ENCODE measurements at places on chromosomes 2 and 18. TPM values are rescaled to one million over a fixed set of nuclear protein-coding genes. Genes with fewer than 3 reads are reported as not detected.
A peak's percentile ranks its signal among the peaks of the same experiment; 100 is the strongest.

DNA sequence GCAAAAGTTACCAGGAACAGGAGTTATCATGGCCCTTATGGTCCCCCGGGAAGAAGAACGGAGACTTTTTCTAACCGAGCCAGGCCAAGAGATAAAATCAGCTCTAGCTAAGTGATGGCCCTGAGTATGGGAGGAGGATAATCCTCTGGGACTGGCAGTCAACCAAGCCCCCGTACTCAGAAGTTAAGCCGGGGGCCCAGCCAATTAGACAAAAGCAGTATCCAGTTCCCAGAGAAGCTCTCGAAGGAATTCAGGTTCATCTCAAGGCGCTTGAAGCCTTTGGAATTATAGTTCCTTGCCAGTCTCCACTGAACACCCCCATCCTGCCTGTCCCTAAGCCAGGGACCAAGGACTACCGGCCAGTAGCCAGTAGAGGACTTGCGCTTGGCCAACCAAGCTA is 365.3 kb upstream of the TCF4 start:
- H3K4me3 ChIP-seq: no peak overlapping the region
- no peak for DNase-seq
- H3K27me3 ChIP-seq: no peaks in the 10 kb centered on the region

DNA sequence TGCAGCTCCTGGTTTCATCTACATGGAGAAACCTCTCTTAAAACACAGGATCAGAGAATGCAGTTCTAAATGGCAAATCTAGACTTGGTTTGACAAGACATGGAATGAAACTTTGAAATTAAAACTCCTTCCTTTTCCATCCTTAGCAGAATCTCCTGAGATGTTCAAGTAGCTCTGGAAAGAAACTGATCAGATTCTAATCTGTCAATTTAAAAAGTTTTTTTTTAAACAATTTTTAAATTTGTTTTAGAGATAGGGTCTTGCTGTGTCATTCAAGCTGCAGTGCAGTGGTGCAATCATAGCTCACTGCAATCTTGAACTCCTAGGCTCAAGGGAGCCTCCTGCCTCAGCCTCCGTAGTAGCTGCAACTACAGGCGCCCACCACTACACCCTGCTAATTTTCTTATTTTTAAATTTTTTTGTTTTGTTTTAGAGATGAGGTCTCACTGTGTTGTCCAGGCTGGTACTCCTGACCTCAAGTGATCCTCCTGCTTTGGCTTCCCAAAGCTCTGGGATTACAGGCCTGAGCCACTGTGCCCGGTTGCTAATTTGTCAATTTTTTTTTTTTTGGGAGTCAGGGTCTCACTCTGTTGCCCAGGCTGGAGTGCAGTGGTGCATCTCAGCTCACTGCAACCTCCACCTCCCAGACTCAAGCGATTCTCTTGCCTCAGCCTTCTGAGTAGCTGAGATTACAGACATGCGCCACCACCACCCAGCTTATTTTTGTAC is 216.7 kb downstream of the TGIF1 start:
- H3K36me3 ChIP-seq: no peaks in the 10 kb centered on the region
- no peak overlapping the region for H3K4me3 ChIP-seq
- peaks cover 2% of the 10 kb centered on the region for H3K27me3 ChIP-seq

LYPD6B gene
- not detected for total RNA-seq

GRCh38 chr2:226338825-226339224 is 460.8 kb downstream of the IRS1 start:
- no peaks in the 10 kb centered on the region for H3K27me3 ChIP-seq
- no peaks in the 10 kb centered on the region for H3K36me3 ChIP-seq
- H3K27ac ChIP-seq: no peak overlapping the region

DNA sequence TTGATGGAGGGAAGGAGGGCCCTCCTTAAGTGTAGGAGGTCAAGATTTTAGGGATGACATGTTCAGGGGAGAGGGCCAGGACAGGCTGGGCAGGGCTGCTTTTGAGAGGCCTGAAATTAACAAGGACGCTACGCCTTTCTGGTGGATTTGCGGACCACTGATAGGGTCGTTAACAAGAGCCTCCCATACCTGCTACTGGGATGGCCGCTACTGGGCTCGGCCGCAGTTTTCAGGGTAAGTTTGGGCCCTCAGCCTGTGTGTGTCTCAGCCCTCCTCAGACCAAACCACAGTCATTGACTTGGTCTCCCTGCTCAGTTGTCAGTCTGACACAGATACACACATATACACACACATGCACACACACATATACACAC is 180.9 kb downstream of the SMAD2 start:
- H3K4me1 ChIP-seq: peaks cover 11% of the 10 kb centered on the region
- H3K4me3 ChIP-seq: no peak overlapping the region
- no peaks in the 10 kb centered on the region for H3K36me3 ChIP-seq

GRCh38 chr2:172200495-172201085 is 97.9 kb upstream of the DLX2 start:
- H3K4me3 ChIP-seq: no peak overlapping the region
- DNase-seq: peak; percentile 34

DNA sequence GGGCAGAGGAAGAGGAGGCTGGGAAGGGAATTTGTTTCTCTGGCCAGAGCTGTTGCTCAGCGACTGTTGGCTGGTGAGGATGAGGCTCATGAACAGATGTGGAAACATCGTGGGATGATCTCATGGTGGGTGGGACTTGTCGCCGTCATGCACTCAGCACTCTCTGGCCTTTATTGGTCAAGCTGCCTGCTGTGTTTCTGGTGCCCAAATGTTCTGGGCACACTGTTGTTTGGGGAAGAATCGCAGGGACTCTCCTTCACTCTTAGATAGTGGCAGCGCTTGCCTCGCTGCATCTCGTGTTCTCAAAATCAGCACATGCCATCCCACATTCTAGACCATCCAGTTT is 145.6 kb downstream of the AGAP1 start:
- no peaks in the 10 kb centered on the region for H3K36me3 ChIP-seq
- DNase-seq: no peak
- H3K4me3 ChIP-seq: no peak overlapping the region
- H3K27me3 ChIP-seq: no peaks in the 10 kb centered on the region
- no peaks in the 10 kb centered on the region for H3K4me1 ChIP-seq

DNA sequence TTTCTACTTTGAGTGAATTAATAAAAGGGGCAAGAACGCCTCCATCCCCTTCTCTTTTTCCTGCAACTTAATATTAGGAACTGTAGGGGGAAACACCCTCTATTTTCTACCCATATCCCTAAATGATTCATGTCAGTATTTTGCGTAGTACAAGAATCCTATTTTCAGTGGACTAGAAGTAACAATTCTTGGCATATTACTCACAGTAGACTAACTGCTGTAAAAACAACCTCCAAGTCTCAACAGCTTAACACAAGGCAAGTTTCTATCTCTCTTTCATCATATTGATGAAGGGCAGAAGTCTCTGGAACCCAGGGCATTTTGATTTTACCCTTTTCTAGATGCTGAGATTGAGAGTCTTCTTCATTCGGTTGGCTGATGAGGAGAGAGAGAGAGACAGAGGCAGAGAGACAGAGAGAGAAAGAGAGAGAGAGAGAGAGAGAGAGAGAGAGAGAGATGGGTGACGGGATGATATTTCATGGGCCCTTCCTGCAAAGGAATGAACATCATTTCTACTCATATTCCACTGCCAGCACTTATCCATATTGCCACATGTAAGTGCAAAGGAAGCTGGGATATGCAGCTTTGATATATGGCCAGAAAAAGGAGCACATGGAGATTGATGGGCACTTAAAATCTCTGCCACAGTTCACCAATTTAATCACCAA is 481.6 kb downstream of the LPIN1 start:
- H3K27ac ChIP-seq: no peak overlapping the region
- no peaks in the 10 kb centered on the region for H3K27me3 ChIP-seq
- no peak overlapping the region for H3K4me3 ChIP-seq

LDLRAD4 gene
- total RNA-seq: 24.0 TPM

LCT gene
- not detected for total RNA-seq

- H3K4me1 ChIP-seq: peaks cover 10% of the 10 kb centered on the region
- H3K36me3 ChIP-seq: no peaks in the 10 kb centered on the region
- H3K4me3 ChIP-seq: no peak overlapping the region
- H3K27me3 ChIP-seq: peaks cover 40% of the 10 kb centered on the region
These were observed 14.7 kb upstream of the BCL11A start for GRCh38 chr2:60567919-60568768.

GRCh38 chr2:61055557-61055956 is 10.1 kb upstream of the SANBR start:
- H3K4me1 ChIP-seq: no peaks in the 10 kb centered on the region
- H3K4me3 ChIP-seq: no peak overlapping the region
- H3K36me3 ChIP-seq: peaks cover 11% of the 10 kb centered on the region
- H3K27ac ChIP-seq: no peak overlapping the region
- DNase-seq: no peak

DNA sequence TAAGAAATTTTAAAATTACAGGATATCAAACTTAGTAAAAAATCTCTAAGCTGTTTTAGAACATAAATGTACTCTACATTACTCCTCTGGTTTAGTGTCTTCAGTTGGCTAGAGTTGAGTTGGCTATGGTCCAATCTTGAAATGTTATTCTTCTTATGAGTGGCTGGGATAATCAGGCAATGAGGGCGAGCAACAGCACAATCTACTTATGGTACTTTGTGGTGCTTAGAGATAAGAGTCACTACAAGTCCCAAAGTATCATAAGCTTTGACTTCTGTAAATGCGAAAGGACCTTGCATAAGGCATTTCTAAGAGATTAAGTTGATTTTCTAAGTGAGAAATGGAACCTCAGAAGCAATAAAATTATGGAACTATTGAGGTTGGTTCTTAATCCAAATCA is 361.7 kb downstream of the GPD2 start:
- DNase-seq: no peak
- no peak overlapping the region for H3K27ac ChIP-seq
- no peaks in the 10 kb centered on the region for H3K4me1 ChIP-seq
- no peak overlapping the region for H3K4me3 ChIP-seq

DNA sequence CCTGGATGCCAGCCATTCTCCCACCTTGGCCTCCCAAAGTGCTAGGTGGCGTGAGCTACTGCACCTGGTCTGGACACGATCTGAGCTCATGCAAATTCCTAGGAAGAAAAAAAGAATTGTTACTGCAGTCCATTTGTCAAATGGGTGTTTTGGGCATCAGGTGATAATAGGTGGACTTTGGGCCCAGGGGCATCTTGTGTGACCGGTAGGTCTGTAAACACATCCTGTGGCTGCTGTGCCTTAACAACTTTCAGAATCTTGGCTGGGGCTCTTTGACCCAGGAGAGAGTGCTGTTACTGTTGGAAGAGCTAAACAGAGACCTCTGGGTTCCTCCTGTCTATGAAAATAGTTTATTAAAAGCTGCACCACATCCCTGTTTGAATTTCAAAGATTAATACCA is 34.9 kb upstream of the TFCP2L1 start:
- H3K27me3 ChIP-seq: no peaks in the 10 kb centered on the region
- DNase-seq: no peak
- no peaks in the 10 kb centered on the region for H3K4me1 ChIP-seq
- H3K36me3 ChIP-seq: no peaks in the 10 kb centered on the region

GRCh38 chr18:70142001-70142400 is 63.5 kb downstream of the RTTN start:
- H3K27ac ChIP-seq: no peak overlapping the region
- DNase-seq: no peak
- H3K27me3 ChIP-seq: no peaks in the 10 kb centered on the region
- peaks cover 17% of the 10 kb centered on the region for H3K36me3 ChIP-seq

- no peaks in the 10 kb centered on the region for H3K27me3 ChIP-seq
- peaks cover 62% of the 10 kb centered on the region for H3K4me1 ChIP-seq
- DNase-seq: peak; percentile 84
- H3K36me3 ChIP-seq: peaks cover 17% of the 10 kb centered on the region
- peak overlapping the region; percentile 92 for H3K27ac ChIP-seq
These were observed 9.5 kb downstream of the ZEB2 start for GRCh38 chr2:144510294-144510991.

- no peak overlapping the region for H3K4me3 ChIP-seq
- H3K36me3 ChIP-seq: peaks cover 40% of the 10 kb centered on the region
- no peak for DNase-seq
These were observed 48.9 kb downstream of the DYNC1I2 start for GRCh38 chr2:171735991-171736710.
